ENCODE measurements at places on chromosomes 12 and 14. TPM values are rescaled to one million over a fixed set of nuclear protein-coding genes. Genes with fewer than 3 reads are reported as not detected.

DNA sequence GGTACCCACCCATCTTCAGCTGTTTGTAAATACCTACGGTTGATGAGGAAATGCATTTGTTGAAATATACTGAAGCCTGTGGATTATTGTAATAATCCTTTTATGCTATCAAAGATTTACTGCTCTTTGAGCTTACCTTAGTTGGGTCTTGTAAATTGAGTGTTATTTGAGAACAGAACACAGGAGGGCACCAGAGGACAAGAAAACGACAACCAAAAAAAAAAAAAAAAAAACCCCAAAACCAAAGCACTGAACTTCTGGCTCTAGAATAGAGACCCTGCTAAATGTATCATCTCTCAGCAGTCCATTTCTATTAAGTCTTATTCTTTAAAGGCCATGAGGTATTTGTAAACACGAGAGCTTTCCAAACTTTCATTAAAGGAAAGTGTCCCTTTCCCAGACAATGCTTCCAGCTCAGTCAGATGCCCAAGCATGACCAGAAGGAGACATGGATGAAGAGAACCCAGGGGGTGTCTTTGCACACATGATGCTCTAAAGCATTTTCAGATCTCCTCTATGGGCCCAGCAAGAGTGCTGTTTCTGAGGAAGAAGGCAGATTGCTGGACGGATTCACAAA lies 763.9 kb downstream of the NRXN3 start:
- no peaks in the 10 kb centered on the region for H3K4me1 ChIP-seq
- no peak for DNase-seq
- no peak overlapping the region for H3K4me3 ChIP-seq
- H3K27me3 ChIP-seq: no peaks in the 10 kb centered on the region

GRCh38 chr12:49366652-49367380 lies 446 bp upstream of the SPATS2 start:
- peak overlapping the region; percentile 98 for H3K27ac ChIP-seq
- no peaks in the 10 kb centered on the region for H3K27me3 ChIP-seq

DNA sequence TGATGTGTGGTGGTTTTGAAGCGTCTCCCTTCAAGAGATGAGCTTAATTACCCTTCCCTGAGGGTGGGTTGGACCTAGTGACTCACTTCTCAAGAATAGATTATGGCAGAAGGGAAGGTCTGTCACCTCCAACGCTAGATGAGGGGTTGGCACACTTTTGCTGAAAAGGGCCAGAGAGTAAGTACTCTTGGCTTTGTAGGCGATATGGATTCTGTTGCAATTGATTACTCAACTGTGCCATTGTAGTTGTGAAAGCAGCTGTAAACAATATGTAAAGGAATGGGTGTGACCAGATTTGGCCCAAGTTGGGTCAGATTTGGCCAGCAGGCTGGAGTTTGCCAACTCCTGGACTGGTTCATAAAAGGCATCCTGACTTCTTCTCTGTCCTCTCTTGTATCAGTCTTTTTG lies 53.3 kb downstream of the SMIM41 start:
- DNase-seq: no peak
- H3K27ac ChIP-seq: no peak overlapping the region
- no peak overlapping the region for H3K4me3 ChIP-seq
- no peaks in the 10 kb centered on the region for H3K4me1 ChIP-seq
- H3K36me3 ChIP-seq: no peaks in the 10 kb centered on the region

- no peaks in the 10 kb centered on the region for H3K27me3 ChIP-seq
- H3K4me1 ChIP-seq: no peaks in the 10 kb centered on the region
- H3K4me3 ChIP-seq: no peak overlapping the region
Observed at GRCh38 chr12:43098071-43098470, 453.9 kb downstream of the ADAMTS20 start.

GRCh38 chr12:49331380-49332222 lies 5.4 kb downstream of the C1QL4 start:
- H3K36me3 ChIP-seq: peaks cover 25% of the 10 kb centered on the region
- H3K4me1 ChIP-seq: peaks cover 3% of the 10 kb centered on the region
- DNase-seq: peak; percentile 36
- peaks cover 36% of the 10 kb centered on the region for H3K27me3 ChIP-seq
- H3K27ac ChIP-seq: no peak overlapping the region

OAS3 gene
- total RNA-seq: 21.4 TPM

SLCO1B1 gene
- not detected for total RNA-seq

GRCh38 chr12:94710933-94711332 lies 60.6 kb upstream of the TMCC3 start:
- peaks cover 2% of the 10 kb centered on the region for H3K27me3 ChIP-seq
- no peak overlapping the region for H3K4me3 ChIP-seq
- H3K36me3 ChIP-seq: no peaks in the 10 kb centered on the region
- peak; percentile 55 for DNase-seq

RNASE3 gene
- total RNA-seq: not detected

NELL2 gene
- total RNA-seq: 106 TPM

TTC6 gene
- not detected for total RNA-seq

GRCh38 chr14:31340297-31341063 lies 79.9 kb downstream of the HEATR5A start:
- no peaks in the 10 kb centered on the region for H3K4me1 ChIP-seq
- no peak overlapping the region for H3K27ac ChIP-seq
- DNase-seq: no peak
- H3K36me3 ChIP-seq: peaks cover 1% of the 10 kb centered on the region
- H3K4me3 ChIP-seq: no peak overlapping the region
- no peaks in the 10 kb centered on the region for H3K27me3 ChIP-seq

ACRBP gene
- 2.0 TPM for total RNA-seq

DNA sequence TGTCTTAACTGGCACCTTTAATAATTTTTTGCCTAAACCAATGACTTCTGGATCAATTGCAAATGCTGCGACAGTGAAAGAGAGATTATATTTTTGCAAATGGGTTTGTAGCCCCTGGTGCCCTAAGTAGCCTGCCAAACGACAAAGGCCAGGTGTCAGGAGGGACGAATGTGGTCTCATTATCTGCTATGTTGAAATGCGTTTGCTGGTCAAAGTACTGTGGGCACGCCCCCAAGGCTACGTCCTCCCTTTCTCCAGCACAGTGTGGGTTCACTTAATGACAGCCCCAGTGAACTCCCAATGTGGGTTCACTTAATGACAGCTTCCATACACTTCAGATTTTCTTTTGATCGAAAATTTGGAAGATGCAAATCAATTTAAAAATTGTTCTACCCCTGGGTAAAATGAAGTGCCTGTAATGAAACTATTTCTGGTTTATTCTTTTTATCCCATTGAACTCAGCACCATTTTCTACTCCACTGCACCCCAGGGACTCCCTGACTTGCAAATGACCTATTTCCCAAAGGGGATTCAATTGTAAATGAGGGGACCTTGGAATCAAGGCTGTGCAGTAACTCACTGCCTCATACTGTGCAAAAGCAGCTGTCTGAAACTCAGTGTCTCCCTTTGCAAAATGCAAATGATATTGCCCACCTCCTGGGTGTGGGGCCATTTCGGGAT lies 1.4 kb downstream of the SERPINA11 start:
- H3K36me3 ChIP-seq: no peaks in the 10 kb centered on the region
- H3K4me3 ChIP-seq: no peak overlapping the region
- H3K27me3 ChIP-seq: peaks cover 21% of the 10 kb centered on the region
- no peak overlapping the region for H3K27ac ChIP-seq
- DNase-seq: no peak
- no peaks in the 10 kb centered on the region for H3K4me1 ChIP-seq

GRCh38 chr12:23446746-23447145 lies 502.7 kb downstream of the SOX5 start:
- no peaks in the 10 kb centered on the region for H3K27me3 ChIP-seq
- no peak overlapping the region for H3K4me3 ChIP-seq
- no peaks in the 10 kb centered on the region for H3K4me1 ChIP-seq
- no peak for DNase-seq
- H3K27ac ChIP-seq: no peak overlapping the region

DNA sequence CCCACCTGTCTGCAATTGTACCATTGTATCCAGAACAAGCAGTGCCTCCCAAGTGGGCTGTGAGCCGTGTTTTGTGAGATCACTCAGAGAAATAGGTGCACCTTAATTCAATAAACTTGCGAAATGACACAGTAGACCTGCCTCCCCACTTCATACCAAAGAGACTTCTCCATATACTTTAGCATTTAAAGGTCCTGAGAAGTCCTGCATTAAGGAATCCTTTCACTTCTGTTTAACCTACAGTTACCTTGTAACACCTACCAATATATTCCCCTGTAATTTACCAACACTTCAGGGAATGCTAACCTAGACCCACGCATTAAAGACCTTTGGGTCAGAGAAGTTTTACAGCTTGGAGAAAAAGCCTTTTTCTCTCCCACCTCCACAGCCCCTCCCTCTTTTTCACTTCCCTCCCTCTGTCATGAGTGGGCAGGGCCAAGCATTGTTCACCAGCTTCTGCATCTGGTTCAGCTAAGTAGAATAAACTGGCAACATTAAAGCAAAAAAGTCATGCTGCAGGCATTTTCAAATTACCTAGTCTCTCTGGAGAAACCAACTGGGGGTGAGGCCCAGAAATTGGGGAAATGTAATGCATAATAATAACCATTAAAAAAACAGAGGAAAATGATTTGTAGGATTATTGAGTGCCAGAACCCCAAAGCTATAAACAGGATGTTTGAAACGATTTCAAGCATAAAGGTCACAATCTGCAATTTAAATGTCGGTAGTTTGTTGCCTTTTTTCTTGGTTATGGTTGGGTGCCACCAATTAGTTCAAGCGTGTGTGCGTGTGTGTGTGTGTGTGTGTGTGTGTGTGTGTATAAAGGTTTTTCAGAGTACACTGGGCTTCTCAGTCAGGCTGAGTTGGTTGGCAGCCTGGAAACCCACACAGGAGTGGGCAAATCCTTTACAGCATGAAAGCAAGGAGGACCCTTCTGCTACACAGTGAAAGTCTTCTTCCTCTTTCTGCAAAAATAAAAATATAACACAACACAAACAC lies 13.7 kb upstream of the WSCD2 start:
- H3K27me3 ChIP-seq: peaks cover 24% of the 10 kb centered on the region
- DNase-seq: no peak
- H3K4me3 ChIP-seq: no peak overlapping the region
- H3K27ac ChIP-seq: no peak overlapping the region
- H3K4me1 ChIP-seq: peaks cover 3% of the 10 kb centered on the region

USP44 gene
- total RNA-seq: 15.5 TPM

DNA sequence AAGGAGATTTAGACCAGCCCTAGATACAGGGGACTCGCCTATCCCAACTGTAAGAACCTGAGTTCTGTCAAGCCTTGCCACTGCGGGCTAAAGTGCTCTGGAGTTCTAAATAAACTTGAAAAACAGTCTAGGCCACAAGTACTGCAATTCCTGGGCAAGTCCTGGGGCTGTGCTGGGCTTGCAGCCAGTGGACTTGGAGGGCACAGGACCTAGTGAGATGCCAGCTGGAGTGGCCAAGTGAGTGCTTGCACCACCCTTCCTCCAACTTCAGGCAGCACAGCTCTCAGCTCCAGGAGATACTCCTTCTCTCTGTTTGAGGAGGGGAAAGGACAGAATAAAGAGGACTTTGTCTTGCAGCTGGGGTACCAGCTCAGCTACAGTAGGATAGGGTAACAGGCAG lies 307.6 kb upstream of the FBXO33 start:
- DNase-seq: no peak
- no peaks in the 10 kb centered on the region for H3K4me1 ChIP-seq
- no peak overlapping the region for H3K27ac ChIP-seq
- H3K36me3 ChIP-seq: no peaks in the 10 kb centered on the region
- no peaks in the 10 kb centered on the region for H3K27me3 ChIP-seq

DNA sequence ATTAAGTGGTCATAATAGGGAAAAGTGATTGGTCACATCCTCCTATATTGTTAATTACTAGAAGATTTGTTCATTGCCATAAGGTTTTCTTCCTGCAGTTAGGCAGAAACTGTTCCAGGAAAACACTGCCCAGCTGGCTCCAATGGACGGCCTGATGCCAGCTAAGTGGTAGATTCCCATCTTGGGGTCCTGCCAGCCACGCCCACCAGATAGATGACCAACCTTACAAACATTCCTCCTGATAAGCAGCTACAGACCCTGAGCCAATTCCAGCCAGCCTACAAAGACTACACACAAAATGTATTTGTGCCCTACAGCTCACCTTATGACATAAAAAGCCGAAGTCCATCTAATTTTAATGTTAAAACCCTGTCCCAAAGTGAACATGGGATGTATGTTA lies 685.9 kb upstream of the USP15 start:
- H3K36me3 ChIP-seq: no peaks in the 10 kb centered on the region
- H3K4me1 ChIP-seq: no peaks in the 10 kb centered on the region
- H3K27ac ChIP-seq: no peak overlapping the region
- H3K27me3 ChIP-seq: no peaks in the 10 kb centered on the region
- no peak overlapping the region for H3K4me3 ChIP-seq

DNA sequence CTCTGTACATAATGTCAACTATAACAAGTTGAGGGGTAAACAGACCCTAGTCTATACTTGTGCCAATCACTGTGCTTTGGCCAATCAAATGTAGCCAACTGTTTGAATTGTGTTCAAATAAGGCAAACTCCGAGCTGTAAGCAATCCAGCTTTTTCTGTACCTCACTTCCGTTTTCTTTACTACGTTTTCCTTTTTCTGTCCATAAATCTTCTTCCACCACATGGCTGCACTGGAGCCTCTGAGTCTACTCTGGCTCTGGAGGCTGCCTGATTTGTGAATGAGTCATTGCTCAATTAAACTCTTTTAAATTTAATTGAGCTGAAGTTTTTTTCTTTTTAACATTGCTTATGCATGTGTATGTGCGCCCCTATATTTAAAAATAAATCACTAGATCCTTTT lies 29.7 kb downstream of the CLEC1A start:
- H3K27ac ChIP-seq: no peak overlapping the region
- DNase-seq: no peak
- peaks cover 27% of the 10 kb centered on the region for H3K27me3 ChIP-seq
- no peak overlapping the region for H3K4me3 ChIP-seq

CAPRIN2 gene
- total RNA-seq: 8.1 TPM

- H3K36me3 ChIP-seq: no peaks in the 10 kb centered on the region
- no peaks in the 10 kb centered on the region for H3K27me3 ChIP-seq
- no peak overlapping the region for H3K4me3 ChIP-seq
- DNase-seq: no peak
- H3K27ac ChIP-seq: no peak overlapping the region
Observed at GRCh38 chr12:58896278-58896677, 24.0 kb downstream of the LRIG3 start.

GRCh38 chr12:55698241-55698955 lies 9.3 kb downstream of the ITGA7 start:
- no peak for DNase-seq
- no peak overlapping the region for H3K27ac ChIP-seq
- H3K27me3 ChIP-seq: no peaks in the 10 kb centered on the region
- no peaks in the 10 kb centered on the region for H3K36me3 ChIP-seq
- H3K4me1 ChIP-seq: no peaks in the 10 kb centered on the region

- DNase-seq: no peak
- H3K36me3 ChIP-seq: peaks cover 6% of the 10 kb centered on the region
- no peaks in the 10 kb centered on the region for H3K27me3 ChIP-seq
- peak overlapping the region; percentile 63 for H3K4me3 ChIP-seq
- H3K27ac ChIP-seq: peak overlapping the region; percentile 96
Observed at GRCh38 chr14:54627219-54627539, 60.3 kb downstream of the SAMD4A start.

GRCh38 chr14:69458350-69458749 lies 26.2 kb upstream of the PLEKHD1 start:
- no peaks in the 10 kb centered on the region for H3K4me1 ChIP-seq
- H3K27ac ChIP-seq: no peak overlapping the region
- no peaks in the 10 kb centered on the region for H3K27me3 ChIP-seq
- DNase-seq: no peak

- H3K36me3 ChIP-seq: no peaks in the 10 kb centered on the region
- H3K4me3 ChIP-seq: no peak overlapping the region
- peaks cover 23% of the 10 kb centered on the region for H3K27me3 ChIP-seq
- H3K4me1 ChIP-seq: no peaks in the 10 kb centered on the region
- H3K27ac ChIP-seq: no peak overlapping the region
Observed at GRCh38 chr12:69026336-69026735, 93.4 kb upstream of the CPM start.

GRCh38 chr14:65939184-65939583 lies 526.7 kb downstream of the FUT8 start:
- peaks cover 10% of the 10 kb centered on the region for H3K36me3 ChIP-seq
- DNase-seq: no peak
- peaks cover 50% of the 10 kb centered on the region for H3K4me1 ChIP-seq
- peak overlapping the region; percentile 90 for H3K27ac ChIP-seq
- H3K27me3 ChIP-seq: no peaks in the 10 kb centered on the region

Measured in activated CD8-positive, alpha-beta T cell treated with anti-CD3 and anti-CD28 coated beads for 36 hours (primary cell).